Activated gamma-delta T cell treated with anti-CD3 and anti-CD28 coated beads, Interleukin-2, amount 50 U/mL, for 16 hours (primary cell): ENCODE measurements at places on chromosomes 5 and 9.

DNA sequence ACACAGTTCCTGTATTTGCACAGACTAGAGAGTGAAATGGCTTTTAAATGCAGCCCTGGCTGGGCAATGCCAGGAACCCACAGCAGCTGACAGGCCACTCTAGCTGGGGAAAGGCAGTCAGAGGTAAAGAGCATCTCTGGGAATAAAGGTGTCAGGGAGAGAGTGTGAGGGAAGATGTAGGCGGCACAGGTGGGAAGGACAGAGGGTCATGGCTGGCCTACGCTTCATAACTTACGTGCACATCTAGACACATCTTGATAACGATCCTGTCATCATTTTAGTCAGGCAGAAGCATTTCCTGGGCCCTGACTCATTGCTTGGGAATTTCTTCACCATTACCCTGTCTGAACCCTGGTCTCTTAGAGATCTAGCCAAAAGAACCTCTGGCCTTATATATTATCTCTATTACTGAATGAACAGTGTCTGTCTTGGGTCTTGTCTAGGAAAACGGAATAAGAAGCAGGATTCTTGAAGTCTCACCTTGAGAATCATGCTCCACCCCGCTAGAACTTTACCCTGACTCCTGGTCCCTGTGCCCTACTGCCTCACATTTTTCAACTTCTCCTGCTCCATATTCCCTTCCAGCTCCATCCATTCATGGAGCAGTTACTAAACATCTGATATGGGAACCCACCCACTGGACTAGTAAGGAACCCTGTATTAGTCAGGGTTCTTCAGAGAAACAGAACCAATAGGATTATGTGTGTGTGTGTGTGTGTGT is 106.4 kb upstream of the ELL2 start:
- DNase-seq = no peak

DNA sequence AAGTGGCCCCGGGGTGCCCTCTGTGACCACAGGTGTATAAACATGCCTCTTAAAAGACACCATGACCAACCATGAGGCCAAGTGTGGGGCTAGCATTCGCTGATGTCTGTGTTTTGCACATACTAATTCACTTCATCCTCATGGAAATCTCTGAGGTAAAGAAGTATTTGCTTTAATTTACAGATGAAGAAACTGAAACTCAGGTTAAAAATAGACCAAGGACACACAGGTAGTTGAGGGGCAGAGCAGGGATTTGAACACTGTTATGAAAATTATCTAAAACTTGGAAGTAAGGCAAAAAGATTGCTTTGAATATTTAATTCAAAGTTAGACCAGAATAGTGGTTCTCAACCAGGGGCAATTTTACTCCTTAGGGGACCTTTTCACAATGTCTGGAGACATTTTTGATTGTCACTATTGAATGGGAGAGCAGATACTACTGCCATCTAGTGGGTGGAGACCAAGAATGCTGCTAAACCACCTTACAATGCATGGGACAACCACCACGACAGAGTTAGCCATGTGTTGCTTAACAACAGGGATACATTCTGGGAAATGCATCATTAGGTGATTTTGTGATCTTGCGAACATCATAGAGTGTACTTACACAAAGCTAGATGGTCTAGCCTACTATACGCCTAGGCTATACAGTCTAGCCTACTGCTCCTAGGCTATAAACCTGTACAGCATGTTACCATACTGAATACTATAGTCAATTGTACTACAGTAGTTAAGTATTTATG is 8.0 kb upstream of the FXN start:
- no peak for DNase-seq

GRCh38 chr5:171654881-171655280 is 130.7 kb upstream of the SMIM23 start:
- DNase-seq = no peak

DNA sequence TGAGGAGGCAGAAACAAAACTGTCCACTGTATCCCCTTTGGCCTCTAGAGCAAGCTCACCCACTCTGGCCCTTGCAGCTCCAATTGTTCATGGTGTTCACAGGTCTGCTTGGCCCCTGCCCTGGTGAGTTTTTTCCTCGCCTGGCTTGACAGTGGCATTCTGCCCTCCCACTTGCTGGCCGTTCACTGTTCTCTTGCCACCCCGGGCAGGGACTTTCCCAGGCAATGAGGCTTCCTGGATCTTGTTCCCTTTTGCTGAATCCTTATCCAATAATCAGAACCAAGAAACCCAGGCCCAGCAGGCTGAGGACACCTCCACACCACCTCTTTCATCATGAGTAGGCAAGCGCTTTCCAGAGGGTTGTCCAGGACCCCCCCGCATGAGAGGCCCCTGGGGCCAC is 31.2 kb downstream of the ZNF618 start:
- no peak for DNase-seq

DNA sequence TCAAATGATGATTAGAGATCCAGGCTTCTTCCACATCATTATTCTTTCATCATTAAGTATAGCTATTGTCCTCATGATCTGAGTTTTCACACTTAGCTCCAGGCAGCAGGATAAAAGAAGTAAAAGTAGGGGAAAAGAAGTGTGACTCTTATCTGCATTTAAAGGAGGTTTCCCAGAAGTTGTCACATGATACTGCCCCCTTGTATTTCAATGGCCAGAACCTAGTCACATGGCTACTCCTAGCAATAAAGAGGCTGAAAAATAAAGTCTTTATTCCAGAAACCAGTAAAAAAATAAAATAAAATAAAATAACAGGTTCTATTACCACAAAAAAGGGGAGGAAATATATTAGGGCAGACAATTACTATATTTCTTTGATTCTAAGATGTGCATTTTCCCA is 5.3 kb upstream of the NDUFS4 start:
- no peak for DNase-seq

DNA sequence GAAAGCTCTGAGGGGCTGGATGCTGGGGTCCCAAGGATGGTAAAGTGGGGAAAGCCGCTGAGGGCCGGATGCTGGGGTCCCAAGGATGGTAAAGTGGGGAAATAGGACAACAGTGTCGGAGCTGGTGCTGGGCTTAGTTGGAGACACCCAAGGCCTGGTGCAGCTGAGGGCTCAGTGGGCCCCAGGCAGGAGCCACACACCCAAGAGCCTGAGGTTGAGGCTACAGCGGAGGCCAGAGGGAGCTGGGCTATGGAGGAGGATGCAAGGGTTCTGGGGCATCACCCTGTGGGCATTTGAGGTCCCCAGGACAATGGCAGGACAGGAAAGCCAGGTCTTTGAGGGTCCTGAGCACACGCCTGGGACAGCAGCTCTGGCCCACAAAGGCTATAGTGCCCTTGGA is 19.1 kb upstream of the SLC9A3 start:
- DNase-seq = no peak

DNA sequence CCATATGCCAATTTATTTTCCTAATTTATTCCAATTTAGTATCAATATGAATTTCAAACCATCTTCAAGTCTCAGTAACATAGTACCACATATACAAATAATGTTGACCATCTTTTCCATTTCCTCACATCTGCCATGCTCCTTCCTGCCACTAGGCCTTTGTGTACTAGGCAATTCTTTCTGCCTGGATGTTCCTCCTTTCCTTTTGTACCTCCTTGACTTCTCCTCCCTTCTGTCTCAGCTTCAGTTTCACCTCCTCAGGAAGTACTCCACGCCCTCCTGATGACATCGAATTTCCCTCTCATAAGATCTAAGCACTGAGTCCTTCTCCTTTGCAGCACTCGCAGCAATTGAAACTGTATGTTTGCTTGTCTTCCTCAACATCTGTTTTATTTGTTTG is 53.9 kb downstream of the MEF2C start:
- DNase-seq = no peak
